CMK (cell line): ENCODE measurements at places on chromosomes 3 and 15.
A peak's percentile ranks its signal among the peaks of the same experiment; 100 is the strongest.

- peak; percentile 36 for DNase-seq
Observed at GRCh38 chr15:98658831-98659699, 10.7 kb downstream of the IGF1R start.

DNA sequence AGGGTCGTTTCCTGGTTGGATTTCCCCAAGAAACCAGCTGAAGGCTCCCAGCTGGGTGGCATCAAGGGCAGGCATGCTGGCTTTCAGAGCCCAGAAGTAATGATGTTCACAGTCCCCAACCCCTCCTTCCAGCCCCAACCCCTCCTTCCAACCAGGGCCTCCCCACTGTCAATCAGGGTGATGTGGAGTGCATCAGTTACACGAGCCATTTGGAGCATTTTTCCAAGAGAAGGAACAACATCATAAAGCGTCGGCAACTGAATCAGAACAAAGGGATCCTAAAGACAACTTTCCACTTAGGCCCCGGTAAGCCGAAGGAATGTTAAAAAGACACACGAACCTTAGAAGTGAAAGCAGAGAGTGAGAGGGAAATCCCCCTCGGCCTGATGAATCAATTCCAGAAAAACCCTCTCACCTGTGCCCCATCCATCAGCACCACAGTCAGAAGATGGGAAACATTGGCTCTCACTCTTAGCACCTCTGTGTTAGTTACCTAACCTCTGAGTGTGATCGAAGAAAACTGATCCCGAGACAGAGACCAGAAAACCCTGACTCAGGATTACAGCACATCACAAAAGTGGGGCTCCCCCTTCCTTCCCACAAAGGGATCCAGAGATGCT lies 101.2 kb upstream of the WNT5A start:
- no peak for DNase-seq

GRCh38 chr15:60264566-60264965 lies 133.2 kb downstream of the ANXA2 start:
- DNase-seq, result no peak

DNA sequence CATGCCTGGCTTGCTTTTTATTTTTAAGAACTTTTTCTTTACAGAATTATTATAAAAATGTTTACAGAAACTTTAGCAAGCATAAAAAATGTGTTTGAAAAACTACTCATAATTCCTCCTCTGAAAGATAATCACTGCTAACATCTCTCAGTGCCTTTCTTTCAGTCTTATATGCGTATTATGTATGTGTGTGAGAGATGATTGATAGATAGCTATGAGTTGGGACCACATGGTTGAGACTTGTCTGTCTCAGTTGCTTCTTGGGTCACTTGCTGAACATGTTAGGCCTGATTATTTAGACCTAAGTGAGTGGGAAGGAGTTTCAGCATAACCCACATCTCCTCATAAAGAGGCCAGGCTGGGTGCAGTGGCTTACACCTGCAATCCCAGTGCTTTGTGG lies 11.1 kb downstream of the MAP6D1 start:
- no peak for DNase-seq

DNA sequence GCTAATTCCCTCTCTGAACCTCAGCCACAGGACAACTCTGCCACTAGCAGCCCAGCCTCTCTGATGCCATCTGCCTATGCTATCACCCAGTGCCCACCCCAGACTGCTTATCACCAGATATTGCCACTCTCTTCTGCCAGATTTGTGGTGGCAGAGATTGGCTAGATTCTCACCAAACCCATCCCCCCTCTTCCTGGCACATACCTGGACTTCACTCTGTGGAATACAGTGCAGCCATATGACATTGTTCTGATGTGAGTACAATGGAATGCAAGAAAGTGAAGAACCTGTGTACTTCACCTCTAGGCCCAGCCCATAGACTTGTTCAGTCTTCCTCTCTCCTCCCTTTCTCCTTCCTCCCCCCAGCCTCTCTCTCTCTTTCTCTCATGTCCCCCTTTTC lies 46.9 kb upstream of the NTRK3 start:
- DNase-seq, result no peak

DNA sequence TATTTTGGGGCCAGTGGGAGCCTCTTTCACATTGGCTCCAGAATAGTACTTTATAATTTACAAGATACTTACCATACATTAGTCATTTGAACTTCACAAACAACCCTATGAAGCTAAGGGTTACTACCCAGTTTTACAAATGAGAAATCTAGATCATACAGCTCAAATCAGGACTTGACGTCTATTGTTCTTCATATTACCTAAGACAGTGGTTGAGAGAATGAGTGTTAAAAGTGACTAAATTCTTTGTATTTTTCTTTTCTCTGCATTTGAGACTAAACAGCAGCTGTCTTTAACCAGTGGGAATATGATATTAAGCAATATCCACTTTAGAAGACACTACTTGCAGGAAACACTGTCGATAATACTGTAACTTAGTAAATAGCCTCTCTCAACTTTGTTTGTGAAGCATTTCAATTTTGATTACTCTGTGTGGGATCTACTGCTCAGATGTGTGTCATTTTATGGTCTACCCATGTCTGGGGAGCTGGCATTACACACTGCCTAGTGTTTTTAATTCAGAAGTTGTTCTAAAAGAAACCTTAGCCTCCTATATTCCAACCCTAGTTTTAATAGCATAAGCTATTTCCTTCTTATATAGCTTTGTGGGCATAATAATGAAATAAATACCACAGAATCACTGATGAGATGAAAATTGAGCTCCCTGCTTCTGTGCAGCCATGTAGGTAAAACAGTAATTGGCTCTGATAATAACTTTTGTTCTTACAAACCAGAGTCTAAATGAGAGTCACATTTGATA lies 45.9 kb downstream of the IQCH start:
- DNase-seq, result no peak

GRCh38 chr15:64776402-64776786 lies 1.0 kb upstream of the RBPMS2 start:
- DNase-seq, result no peak

- DNase-seq, result no peak
Observed at GRCh38 chr3:41029356-41029755, 169.9 kb upstream of the CTNNB1 start.

- no peak for DNase-seq
Observed at GRCh38 chr3:128859630-128860029, 19.8 kb upstream of the ACAD9 start.

- no peak for DNase-seq
Observed at GRCh38 chr3:192953926-192954325, 36.3 kb upstream of the MB21D2 start.

DNA sequence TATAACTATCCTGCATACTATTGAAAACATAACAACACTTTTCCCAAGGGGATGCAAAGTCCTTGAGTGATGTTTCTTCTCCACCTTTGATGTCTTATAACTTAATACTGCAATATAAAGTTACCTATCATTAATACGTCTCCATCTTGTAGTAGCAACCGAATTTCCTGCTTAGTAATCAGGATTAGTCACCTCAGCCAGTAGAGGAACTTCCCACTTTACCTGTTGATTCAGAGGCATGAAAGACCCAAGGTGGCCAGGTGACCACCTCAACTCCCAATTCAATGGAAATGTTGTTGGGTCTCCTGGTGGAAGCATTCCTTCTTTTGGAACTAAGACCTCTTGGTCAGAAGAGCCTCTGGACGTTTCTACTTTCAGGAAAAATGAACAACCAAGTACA lies 3.5 kb upstream of the TMCC1 start:
- DNase-seq, result no peak

GRCh38 chr3:15645740-15646501 lies 44.4 kb downstream of the BTD start:
- no peak for DNase-seq

DNA sequence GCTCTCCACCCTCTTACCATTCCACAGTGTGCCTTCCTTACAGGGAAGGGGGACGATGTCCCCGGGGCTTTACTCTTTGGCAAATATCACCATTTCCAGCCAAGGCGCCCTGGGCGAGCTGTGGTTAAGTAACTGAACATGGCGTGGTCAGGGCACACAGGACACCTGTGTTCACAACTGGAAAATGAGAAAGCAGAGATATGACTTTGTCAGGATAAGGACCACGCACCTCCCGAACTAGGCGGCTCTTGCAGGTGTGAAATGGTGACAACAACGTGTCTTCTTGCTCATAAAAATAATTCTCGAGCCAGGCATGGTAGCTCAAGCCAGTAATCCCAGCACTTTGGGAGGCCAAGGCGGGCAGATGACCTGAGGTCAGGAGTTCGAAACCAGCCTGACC lies 154.8 kb downstream of the LRRC28 start:
- no peak for DNase-seq

GRCh38 chr15:68578980-68579935 lies at the start of gene CORO2B:
CORO2B (plus strand) TSS chr15:68578993; CDS start chr15:68579263, 270 bp downstream.
- no peak for DNase-seq

DNA sequence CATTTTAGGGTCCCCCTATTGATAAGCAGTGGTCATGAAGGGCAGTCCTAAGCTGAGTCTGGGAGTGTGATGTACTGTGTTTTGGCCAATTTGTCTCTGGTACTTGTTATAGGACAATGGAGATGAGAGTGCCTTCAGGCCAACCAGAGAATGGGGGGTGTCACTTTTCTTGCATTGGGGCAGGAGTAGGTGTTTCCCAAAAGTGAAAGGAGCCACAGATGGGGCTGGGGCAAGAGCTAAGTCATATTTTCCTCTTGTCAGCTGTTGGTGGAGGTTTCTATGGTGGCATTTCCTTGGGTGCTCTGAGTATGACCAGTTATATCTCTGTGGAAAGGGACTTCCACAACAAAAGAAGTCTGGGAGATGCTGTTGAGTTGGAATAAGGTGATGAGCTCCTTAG lies 24.7 kb upstream of the BSN start:
- no peak for DNase-seq

DNA sequence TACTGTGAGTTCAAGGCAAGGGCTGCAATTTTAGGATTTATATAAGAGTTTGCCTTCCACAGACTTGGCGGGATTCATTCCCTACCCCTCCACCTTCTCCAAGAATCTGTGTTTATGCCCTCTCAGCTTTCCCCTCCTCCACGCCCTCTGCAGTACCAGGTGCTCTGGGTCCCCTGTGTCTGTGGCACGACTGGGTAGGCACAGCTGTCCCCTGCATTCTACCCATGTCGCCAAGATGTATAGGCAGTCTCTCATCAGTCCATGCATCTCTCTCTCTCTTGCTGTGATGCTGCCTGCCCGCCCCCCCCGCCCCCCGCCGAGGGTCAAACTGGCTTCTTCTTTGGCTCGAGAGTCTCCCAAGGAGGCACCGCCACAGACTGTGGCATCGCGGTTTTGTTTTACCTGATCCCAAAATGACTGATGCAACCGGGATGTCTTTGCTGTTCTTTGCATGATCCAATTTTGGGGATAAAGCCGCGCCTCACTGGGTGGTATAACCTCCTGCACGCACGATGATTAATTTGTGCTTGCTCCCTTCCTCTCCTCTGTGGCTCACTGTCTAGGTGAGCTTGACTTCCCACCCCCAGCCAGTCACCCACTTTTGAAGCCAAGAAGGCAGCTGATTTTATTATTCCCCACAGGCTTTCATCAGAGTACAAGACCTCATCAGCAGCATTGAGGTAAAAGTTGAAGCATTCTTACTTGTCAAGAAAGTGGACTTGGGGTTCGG lies 43.7 kb downstream of the EFCAB12 start:
- DNase-seq, result no peak

DNA sequence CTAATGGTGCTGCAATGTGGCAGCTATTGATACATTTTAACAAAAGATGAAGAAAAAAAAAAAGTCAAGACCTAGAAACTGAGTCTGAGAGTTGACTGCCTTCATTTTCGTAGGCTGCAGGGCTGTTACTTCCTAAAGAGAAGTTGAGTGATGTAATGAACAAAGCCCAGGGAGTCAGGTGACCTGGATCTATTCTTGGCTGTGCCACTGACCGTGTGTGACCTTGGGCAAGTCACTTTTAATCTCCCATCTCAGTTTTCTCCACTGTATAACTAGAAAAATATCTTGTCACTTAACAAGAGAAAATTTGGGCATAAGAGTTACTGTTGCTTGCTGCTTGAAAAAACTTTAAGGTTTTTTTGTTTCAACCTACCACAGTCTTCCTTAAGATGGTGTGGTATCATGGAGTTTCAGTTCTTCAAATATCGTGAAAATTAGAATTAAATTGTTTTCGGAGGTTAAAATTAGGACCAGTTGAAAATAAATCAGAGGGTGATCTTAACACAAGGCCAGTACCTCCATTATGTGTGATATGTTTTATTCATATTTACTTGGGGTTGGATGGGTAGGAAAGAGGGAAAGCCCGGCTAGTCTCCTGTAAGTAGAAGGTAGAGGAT lies 5.8 kb downstream of the FMN1 start:
- no peak for DNase-seq

GRCh38 chr15:71187078-71187477 lies 71.8 kb downstream of the THSD4 start:
- no peak for DNase-seq

GRCh38 chr15:27358751-27359434 lies 387.9 kb downstream of the GABRG3 start:
- DNase-seq, result no peak

- no peak for DNase-seq
Observed at GRCh38 chr3:103968131-103968530, 1398.6 kb upstream of the ALCAM start.

- DNase-seq, result no peak
Observed at GRCh38 chr3:127764841-127765362, 57.4 kb downstream of the MGLL start.

- no peak for DNase-seq
Observed at GRCh38 chr3:188439080-188439479, 285.1 kb downstream of the LPP start.

- no peak for DNase-seq
Observed at GRCh38 chr3:132726341-132726823, 4.2 kb upstream of the NPHP3 start.

DNA sequence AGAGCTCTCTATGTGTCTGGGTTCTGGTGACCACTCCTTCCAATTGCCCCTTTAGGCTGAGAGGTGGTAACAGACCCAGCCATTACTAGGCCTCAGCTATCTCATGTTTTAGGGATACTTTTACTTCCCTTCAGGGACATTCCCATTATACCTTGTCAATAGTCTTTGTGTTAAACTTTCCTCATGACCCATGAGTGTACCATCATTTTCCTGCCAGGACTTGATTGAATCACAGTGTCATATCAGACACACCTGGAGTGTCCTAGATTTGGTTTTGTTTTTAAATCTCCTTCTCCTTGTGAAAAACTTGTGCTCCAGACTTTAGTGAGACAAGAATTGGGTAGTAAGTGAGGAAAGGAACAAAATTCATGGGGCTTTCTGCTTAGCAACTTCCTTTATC lies 136.6 kb downstream of the KCNAB1 start:
- DNase-seq, result no peak

DNA sequence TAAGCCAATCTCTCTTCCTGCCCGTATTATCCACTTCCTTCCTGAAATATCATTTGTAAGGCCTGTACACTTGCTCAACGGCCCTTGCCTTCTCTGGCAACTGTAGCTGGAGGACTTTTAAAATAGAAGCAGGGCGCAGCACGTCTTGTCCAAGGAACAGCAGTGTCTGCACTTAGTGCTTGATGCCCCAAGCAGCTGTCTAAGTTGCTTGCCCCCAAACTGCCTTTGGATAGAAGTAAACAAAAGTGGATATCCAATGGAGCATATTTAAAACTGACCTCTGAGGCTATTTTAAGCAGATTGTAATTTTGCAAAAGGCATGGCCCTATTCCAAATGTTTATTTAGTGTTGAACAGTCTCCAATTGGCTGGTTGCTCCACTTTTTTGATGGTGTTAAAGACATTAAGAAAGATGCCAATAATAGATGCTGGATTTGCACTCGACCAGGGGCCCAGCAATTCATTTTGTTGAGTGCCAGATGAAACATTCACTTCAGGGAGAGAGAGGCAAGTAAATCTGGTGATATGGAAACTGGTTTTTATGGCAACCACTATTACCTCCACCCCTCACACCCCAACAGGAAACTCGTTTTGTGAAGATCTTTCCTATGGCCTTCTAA lies 526.8 kb upstream of the TBL1XR1 start:
- DNase-seq, result peak; percentile 33

GRCh38 chr15:37877851-37878741 lies 56.3 kb upstream of the TMCO5A start:
- no peak for DNase-seq
